Astrocyte of the spinal cord (primary cell): ENCODE measurements at places on chromosomes 2 and 18.
A peak's percentile ranks its signal among the peaks of the same experiment; 100 is the strongest.

DNA sequence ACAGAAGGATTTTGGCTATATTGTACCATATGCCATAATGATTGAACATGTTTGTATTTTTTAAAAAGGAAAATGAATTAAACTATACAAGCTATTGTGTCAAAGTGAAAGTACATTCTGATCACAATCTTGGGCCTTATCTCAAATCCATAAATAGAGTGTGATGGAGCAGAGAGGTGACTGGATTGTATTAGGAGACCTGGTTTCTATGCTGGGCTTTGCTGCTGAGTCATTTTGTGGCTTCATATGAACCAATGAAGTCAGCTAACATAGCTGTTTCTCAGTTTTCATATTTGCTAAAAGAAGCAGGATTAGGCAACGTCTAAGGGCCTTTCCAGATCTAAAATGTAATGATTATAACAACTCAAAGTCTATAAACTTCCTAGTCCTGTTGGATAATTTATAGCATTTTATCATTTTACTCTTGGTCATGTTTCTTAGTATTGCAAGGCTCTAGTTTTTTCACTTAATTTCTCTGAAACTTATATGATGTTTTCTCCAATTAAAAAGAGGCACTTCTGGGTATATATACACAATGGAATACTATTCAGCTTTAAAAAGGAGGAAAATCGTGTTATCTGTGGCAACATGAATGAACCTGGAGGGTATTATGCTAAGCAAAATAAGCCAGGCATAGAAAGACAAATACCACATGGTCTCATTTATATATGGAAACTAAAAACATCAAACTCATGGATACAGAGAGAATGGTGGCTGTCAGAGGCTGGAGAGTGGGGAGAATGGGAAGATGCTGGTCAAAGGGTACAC, 112.3 kb downstream of the MEP1B start:
- DNase-seq: peak; percentile 85

DNA sequence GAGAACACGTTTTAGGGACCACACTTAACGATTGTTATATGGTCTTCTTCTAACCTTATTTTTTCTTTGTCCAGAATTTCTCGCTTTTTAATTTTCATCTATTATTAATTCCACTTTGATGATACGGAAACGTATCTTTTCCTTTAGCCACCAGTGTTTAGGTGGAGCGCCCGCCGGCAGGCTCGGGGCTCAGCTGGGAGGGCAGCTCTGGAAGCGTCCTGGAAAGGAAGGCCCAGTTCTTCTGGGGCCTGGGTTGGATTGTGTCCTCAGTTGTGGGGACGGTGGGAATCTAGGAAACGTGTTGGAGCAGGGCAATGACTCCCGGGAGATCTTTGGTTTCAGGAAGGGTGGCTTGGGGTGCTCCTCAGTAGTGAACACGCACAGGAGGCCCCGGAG, 19.4 kb upstream of the SOX11 start:
- no peak for DNase-seq

- no peak for DNase-seq
These were observed 544.9 kb upstream of the DDX18 start for GRCh38 chr2:117269574-117269973.

DNA sequence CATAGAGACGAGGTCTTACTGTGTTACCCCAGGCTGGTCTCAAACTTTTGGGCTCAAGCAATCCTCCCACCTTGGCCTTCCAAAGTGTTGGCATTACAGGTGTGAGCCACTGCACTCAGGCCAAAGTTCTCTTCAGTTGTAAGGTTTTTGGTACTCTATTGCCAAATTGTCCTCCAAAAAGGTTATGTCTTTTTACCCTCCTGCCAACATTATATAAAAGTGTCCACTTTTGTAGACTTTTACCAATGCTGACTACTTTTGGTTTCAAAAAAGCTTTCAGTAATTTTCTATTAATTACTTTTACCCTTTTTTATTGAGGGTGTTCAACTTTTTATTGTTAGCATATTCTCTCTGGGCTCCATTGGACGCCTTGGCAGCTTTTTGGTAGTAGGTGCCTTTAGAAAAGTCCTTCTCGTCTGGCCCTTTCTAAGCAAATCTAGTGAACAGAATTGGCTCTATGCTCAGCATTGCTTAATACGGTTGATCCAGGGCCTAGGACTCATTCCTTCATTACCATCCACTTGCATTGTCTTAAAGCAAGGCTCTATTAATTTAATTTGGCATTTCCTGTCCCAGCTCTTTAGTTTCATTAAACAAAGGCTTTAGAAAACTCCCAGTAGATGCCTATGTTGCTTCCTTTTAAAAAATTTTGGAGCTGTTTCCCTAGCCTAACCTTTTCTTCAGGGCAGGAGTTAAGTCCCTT, 16.7 kb upstream of the IL1A start:
- DNase-seq: no peak

GRCh38 chr2:82731824-82732223, 1727.3 kb downstream of the SUCLG1 start:
- DNase-seq: no peak

DNA sequence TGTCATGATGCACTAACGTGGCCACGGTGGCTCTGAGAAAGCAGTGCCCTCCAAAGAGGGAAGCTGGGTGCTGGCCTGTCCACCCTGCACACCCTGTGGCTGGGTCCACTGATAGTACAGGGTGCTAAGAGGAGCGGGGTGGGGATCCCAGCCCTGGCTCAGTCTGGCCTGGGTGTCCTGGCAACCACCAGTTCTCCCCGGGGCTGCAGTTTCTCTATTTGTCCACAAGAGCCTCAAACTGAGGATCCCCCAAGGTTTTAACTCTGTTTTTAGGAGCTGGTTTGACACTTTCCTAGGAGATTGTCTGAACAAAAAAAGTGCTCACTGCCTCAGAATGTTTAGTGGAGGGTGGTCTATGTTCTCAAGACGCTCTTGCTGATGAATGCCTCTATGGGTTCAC, 29.0 kb downstream of the EDAR start:
- DNase-seq: no peak
